Sigmoid colon (tissue), 7 donors: ENCODE measurements at places on chromosomes 6 and 20. TPM values are rescaled to one million over a fixed set of nuclear protein-coding genes. Genes with fewer than 3 reads are reported as not detected.
A peak's percentile ranks its signal among the peaks of the same experiment; 100 is the strongest.

ASIP gene
- not detected for polyA plus RNA-seq

FHL5 gene
- polyA plus RNA-seq: 0.60 TPM

GRCh38 chr20:54293526-54293925 lies 85.6 kb downstream of the PFDN4 start:
- no peak for DNase-seq

CEBPB gene
- polyA plus RNA-seq: 12.2 TPM

DNA sequence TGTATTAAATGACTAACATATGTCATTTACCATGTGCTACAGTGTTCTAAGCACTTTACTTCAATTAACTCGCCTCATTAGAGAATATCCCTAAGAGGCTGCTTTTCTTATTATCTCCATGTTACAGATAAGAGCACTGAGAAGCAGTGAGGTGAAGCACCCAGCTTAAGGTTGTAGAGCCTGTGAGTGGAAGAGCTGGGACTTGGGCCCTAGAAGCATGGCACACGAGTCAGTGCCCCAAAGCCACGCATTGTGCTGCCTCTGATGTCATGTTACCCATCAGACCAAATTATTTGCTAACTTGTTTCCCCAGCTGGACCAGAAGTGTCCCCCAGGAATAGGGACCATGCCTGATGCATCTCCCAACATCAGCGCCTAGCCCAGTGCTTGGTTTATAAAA lies 34.1 kb downstream of the POFUT1 start:
- no peak for DNase-seq

VARS2 gene
- polyA plus RNA-seq: 7.8 TPM

CASS4 gene
- 0.46 TPM for polyA plus RNA-seq

DNA sequence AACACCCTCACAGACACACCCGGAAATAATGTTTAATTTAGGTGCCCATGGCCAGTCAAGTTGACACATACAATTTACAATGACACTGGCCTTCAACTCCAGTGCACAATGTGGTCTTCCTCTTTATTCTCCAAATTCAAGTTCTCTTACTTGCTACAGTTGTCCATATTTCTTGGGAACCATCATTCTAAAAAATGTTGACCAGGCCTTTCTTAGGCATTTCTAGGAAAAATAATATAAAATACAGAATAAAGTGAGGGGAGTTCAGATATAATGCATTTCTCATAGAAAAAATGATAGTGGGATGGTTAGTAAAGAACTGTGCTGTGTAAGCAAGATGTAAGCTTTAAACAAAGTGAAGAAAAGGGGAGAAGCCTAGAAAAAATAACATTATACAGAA lies 298.9 kb downstream of the ARHGAP18 start:
- DNase-seq: no peak

GRCh38 chr20:16864069-16864468 lies 115.9 kb downstream of the OTOR start:
- DNase-seq: no peak

SLC44A4 gene
- polyA plus RNA-seq: 252 TPM

DNA sequence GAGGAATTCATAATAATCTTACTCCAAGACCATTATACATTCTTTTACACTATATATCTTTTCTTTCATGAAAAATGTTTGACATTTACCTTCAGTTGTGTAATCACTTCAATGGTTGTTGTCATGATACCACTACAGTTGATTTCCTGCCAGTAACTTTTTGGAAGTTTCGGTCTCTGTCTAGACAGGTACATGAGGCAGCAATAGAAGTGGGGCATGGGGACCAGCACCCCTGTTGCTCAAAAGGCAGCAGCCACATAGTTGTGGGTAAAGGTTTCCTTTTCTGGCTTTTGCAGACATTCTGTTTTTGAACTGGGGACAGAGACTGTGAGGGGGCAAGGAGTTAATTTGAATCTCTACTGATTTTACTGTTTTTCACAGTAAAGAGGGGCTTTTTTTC lies 14.1 kb downstream of the SAMD5 start:
- no peak for DNase-seq

DDX43 gene
- polyA plus RNA-seq: not detected

DNA sequence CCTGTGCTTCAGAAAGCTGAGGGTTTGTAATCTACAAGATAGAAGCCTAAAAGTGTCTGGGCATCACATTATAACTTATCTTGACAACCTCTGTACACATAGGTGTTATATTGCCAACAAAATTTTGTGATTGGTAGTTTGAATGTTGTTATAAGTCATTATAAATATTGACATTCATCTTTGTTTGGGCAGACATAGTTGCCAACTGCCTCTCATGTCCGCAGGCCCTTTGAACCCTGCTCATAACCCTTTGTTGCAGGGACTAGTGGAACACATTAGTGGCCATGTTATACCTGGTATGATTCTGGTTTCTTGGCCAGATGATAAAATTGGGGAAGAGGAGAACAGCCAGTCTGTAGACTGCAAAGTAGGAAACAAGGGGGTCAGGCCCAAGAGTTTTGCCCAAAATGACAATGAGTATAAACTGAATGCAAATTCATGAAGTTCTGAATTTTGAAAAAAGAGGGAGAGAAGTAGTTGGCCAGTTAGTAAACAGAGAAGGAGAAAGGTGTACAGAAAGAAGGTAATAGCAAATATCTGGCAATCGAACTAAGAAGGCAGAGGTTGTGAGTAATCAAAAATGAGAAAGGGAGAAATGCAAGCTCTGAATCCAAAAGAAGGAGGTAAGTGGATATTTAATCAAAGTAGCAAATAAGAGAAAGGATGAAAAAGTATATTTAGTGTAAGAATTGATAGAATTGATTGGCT lies 21.6 kb upstream of the LMBRD1 start:
- no peak for DNase-seq

DNA sequence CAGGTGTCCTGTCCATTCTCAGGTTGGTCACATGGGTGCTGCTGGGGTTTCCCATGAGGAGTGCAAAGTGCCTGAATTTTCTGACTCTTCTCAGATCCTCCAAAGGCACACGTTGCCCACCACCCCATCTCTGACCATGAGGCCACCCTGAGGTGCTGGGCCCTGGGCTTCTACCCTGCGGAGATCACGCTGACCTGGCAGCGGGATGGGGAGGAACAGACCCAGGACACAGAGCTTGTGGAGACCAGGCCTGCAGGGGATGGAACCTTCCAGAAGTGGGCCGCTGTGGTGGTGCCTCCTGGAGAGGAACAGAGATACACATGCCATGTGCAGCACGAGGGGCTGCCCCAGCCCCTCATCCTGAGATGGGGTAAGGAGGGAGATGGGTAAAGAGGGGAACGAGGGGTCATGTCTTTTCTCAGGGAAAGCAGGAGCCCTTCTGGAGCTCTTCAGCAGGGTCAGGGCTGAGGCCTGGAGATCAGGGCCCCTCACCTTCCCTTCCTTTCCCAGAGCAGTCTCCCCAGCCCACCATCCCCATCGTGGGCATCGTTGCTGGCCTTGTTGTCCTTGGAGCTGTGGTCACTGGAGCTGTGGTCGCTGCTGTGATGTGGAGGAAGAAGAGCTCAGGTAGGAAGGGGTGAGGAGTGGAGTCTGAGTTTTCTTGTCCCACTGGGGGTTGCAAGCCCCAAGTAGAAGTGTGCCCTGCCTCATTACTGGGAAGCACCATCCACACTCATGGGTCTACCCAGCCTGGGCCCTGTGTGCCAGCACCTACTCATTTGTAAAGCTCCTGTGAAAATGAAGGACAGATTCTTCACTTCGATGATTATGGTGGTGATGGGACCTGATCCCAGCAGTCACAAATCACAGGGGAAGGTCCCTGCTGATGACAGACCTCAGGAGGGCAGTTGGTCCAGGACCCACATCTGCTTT lies 2.0 kb downstream of the HLA-F start:
- no peak for DNase-seq

- DNase-seq: peak; percentile 91
Observed at GRCh38 chr6:3247255-3248146, 11.2 kb upstream of the PSMG4 start.
